ENCODE measurements at places on chromosomes 4 and X. TPM values are rescaled to one million over a fixed set of nuclear protein-coding genes. Genes with fewer than 3 reads are reported as not detected.

- no peak for DNase-seq
Measured at GRCh38 chr4:38371391-38371851, 292.6 kb upstream of the KLF3 start.

- no peak for DNase-seq
Measured at GRCh38 chr4:145739845-145740244, 59.9 kb downstream of the C4orf51 start.

DNA sequence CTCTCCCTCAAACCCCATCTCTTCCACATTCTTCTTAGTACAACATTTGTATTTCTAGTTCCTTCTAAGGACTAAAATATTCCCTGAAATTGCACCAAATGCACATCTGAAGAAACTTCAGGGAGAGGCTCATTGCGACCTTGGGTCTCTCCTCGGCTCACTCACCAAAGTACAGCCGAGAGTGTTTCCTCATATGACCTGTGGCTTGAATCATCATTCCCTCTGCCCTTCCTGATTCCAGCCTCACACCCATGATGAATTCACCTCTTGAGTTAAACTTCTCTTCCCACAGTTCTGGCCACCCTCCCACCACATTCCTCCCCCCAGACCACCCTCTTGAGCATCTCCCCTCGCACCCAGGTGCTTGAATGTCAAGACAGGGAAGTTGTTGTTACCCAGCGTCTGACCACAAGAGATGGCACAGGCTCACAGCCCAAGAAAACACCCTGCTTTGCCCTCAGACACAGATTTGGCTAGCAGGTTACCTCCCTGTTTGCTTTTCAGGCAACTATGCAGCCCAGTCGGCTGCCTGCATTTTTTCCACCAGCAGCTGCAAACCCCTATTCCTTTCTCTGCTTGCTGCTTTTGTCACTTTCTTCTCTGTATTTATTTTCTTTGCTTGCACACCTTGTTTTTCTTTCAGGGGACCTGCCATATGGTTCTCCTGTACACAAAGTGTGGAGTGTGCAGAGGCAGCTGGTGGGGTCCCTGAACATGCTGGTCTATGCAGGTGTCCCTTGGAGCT lies 214.8 kb downstream of the SPATA18 start:
- DNase-seq: no peak

DNA sequence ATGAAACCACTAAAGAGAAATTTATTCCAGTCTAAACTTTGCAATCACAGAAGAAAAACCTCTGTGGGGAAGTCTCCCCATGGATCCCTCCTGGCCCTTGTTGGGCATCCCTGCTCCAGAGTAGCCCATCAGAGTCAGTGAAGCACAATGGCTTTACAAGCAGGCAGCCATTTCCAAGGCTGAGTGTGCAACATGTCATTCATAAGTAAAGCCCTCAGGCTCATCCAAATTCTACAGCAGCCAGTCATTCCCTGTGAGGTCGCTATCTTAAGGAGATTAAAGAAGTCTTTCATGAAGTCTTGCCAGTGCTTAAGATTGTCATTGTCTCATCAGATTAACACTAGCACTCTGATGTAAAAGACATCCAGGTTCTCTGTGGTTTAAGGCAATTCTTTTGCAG lies 17.0 kb upstream of the MAPK10 start:
- DNase-seq: no peak

DNA sequence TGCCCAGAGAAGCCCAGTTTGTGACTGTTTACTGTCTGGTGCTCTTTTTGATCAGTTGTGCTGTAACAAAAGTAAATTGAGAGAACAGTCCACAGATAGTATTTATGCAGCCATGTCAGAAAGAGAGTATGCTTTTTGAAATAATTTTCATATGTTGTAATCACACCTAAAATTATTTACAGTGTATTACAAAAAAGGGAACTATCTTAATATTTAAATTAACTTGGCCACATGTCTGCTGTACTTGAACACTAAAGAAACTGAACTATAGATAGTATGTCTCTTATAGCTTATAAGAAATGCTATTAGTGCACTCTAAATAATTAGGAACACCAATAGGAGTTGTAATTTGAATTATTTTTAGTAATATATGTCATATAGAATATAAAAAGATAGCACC lies 30.2 kb downstream of the KIAA0232 start:
- no peak for DNase-seq

- DNase-seq: no peak
Measured at GRCh38 chr4:140372751-140373327, 607 bp upstream of the SCOC start.

DNA sequence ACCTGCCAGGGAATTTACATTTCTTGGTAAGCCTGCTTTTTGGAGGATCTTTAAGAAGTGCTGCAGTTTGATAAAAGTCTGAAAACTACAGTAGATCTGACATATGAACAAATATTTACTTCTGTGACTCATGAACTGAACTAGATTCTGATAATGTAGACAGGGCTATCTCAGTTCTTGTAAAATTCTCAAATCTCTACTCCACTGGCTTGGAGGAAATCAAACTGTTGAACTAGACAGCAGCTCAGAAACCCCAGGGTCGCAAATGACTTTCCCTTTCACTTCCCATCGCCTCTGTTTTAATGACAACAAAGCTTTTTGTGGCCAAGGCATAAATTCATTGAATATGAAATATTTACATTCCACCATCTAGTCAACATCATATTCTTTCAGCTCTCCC lies 15.4 kb upstream of the OCIAD1 start:
- no peak for DNase-seq

GRCh38 chr4:47278631-47279030 lies 184.9 kb downstream of the COMMD8 start:
- DNase-seq: no peak

SPP1 gene
- 20.6 TPM for polyA plus RNA-seq

MMRN1 gene
- polyA plus RNA-seq: 41.0 TPM

PNMA5 gene
- 0.04 TPM for polyA plus RNA-seq

AMOT gene
- 8.8 TPM for polyA plus RNA-seq

All from urinary bladder (tissue), 4 donors.